Thyroid gland (tissue), 4 donors: ENCODE measurements at places on chromosomes 3 and 15. TPM values are rescaled to one million over a fixed set of nuclear protein-coding genes. Genes with fewer than 3 reads are reported as not detected.

The LRRIQ4 gene
- 0.29 TPM for total RNA-seq

The CKMT1A gene
- total RNA-seq = 4.3 TPM

DNA sequence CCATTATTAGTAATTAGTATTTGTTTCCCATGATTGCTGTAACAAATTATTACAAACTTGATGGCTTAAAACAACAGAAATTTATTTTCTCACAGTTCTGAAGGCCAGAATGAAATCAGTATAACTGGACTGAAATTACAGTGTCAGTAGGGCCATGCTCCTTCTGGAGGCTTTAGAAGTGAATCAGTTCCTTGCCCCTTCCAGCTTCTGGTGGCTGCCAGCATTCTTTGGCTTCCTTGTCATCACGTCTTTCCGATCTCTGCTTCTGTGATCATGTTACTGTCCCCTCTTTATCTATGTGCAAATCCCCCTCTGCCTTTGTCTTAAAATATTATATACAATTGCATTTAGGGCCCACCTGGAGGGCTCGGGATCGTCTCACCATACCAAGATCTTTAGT is 92.0 kb downstream of the FOXB1 start:
- DNase-seq = no peak

GRCh38 chr3:113617726-113618125 is 78.7 kb downstream of the USF3 start:
- no peak for DNase-seq

DNA sequence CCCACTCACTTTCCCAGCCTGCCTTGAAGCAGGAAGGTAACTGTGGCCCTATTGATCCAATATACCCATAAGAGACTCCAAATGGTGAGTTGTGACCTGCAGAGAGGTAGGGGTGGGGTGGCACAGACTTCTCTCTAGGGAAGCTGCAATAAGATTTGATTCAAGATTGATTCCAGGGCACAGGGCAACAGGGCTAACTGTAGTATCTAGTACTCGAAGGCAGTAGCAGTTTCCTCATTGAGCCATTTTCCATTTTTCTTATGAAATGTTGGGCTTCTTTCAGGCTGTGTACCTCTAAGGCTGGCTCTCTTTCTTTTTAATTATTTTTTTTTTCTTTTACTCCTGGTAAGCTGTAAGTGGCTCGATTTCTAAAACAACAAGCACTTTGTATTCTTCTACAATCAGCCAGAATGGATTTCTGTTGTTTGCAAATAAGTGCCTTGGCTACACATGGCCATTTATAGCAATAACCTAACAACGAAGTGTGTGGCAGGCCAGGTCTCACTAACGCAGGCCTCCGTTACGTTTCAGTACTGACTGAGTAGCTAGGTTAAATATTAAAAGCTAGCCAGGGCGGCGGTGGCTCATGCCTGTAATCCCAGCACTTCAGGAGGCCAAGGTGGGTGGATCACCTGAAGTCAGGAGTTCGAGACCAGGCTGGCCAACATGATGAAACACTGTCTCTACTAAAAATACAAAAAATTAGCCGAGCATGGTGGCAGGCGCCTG is 19.3 kb downstream of the CCDC12 start:
- DNase-seq = no peak

GRCh38 chr3:160038862-160039562 is 50.4 kb downstream of the IL12A start:
- DNase-seq = peak; percentile 93

DNA sequence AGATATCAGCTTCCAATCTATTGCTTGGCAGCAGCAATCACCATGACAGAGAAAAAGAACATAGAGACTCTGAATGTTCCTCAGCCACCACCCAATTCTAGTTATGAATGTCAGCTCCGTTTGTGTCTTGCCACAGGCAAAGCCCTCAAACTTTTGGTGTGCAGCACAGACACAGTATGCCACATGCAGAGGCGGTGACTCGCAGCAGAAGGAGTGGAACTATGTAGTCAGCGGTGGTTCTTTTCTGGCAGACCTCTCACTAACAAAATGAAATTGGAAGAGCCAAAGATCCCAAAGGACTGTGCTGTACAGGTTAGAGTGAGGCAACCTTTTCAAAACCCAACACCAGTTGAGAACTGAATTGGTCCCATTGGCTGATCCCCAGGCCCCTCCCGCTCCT is 220.9 kb downstream of the SLC9A9 start:
- no peak for DNase-seq

GRCh38 chr3:89373434-89373833 is 266.0 kb downstream of the EPHA3 start:
- DNase-seq = no peak

GRCh38 chr3:88150806-88151205 is 1.0 kb downstream of the C3orf38 start:
- no peak for DNase-seq
